ENCODE measurements at places on chromosomes 2 and 18.

DNA sequence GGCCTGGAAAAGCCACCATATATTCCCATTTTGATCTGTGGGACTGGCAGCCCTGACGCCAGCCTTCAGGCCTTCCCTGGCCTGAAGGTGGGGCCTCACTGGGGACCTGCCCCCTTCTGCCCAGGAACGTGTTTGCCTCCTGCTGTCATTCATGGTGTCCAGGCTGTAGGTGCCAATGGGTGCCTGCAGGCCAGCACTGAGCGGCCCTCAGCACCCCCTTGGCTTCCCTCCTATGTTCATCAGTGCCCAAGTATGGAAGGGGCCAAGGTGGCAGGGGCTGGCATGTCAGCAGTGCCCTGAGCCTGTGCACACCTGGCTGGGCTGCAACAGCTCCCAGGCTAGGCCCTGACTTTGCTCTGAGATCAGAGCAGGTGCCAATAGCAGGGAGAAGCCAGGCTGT lies 800.3 kb upstream of the RAB6C start:
- ATAC-seq: peak; percentile 10

- no peak for ATAC-seq
Measured at GRCh38 chr2:173090276-173090877, 14.7 kb downstream of the MAP3K20 start.

GRCh38 chr2:10193851-10194820 lies 71.6 kb downstream of the RRM2 start:
- ATAC-seq: no peak

- ATAC-seq: no peak
Measured at GRCh38 chr2:48250943-48251342, 279.0 kb upstream of the STON1 start.

DNA sequence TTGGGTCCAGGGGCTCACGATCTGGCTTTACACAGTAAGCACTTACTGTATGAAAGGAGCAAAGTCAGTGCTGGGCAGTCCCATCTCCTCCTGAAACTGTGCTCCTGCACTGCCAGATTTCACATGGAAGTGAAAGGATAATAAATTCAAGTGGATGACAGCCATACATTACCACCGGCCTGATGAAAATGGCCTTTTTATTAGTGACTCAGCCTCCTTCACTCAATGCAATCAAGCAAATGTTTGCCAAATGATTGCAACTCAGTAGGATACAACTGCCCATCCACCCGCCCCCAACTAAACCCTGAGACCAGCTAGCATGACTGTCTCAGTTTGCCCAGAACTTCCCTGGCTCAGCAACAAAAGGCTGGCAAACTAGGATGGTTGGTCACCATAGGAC lies 77.1 kb downstream of the MYO5B start:
- no peak for ATAC-seq

- no peak for ATAC-seq
Measured at GRCh38 chr18:6374340-6374739, 40.4 kb downstream of the L3MBTL4 start.

DNA sequence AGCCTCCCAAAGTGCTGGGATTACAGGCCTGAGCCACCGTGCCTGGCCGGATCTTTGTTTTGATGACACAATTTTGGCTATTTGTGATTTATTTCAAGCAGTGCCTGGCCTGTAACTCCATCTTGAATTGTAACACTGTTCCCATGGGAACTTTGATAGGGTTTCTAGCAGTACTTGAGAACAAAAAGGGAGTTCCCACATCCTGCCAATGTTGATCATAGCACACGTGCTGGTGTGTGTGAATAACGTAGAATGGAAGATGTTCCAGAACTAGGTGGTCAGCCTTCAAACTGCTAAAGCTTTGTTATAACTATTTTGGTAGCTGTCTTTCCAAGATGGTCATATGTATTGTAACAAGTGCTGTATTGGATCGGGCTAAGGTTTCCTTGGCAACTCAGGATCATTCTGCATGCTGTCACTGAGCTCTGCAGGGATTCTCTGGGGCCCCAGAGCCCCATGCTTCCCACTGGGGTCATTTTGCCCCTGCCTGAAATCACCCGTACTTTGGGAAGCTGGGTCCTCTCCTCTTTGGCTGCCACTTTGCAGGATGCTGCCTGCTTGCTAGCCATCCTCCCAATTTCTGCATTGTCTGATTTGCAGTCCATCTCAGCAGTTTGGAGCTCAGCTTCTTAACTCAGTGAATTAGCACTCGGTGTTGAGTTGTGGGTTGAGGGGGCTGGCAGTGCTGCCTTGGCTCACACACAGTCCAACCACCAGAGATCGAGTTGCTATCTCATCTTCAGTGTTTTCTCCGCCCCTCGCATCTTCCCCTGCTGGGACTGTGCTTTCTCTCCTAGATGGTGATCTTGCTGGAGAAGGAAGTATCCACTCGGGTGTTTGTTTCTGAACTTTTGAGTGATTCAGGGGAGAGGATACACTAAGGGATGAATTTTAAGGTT lies 26.8 kb downstream of the SH3RF3 start:
- ATAC-seq: no peak

GRCh38 chr2:28709101-28709500 lies 42.5 kb upstream of the PPP1CB start:
- ATAC-seq: no peak

DNA sequence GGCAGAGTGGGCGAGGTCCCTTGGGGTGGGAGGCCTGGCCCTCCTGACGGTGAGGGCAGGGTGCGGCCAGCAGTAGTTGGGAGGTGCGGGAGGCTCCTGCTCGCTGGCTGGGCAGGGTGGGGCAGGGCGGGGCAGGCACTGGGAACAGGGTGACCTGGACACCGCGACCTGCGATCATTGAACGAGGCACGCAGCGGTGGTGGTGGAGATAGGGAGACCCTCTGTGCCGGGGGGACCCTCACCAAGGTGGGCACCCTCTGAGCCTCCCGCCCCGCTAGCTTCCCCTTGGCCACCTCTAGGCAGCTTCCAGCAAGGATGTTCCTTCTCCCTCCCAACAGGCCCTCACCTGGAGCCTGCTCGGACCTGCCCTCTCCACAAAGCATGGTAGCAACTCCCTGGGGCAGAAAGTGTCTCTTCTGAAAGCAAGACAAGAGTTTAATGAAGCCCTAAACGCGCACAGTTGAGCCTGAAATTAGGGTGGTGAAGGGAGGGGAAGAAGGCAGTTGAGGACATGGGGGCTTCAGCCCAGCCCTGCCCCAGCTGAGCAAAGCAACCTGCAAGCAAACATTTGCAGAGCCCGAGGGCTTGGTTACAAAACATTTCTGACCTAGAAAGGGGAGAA lies 15.4 kb upstream of the FOSL2 start:
- ATAC-seq: peak; percentile 19

- ATAC-seq: no peak
Measured at GRCh38 chr2:231452799-231453508, 11.3 kb downstream of the NCL start.

DNA sequence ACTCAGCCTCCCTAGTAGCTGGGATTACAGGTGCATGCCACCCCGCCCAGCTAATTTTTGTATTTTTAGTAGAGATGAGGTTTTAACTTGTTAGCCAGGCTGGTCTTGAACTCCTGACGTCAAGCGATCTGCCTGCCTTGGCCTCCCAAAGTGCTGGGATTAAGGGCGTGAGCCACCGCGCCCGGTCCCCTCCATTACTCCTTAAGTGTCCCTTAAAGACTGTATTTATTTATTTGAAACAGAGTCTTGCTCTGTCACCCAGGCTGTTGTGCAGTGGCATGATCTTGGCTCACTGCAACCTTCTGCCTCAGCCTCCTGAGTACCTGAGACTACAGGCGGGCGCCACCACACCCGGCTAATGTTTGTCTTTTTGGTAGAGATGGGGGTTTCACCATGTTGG lies 148.6 kb downstream of the TGIF1 start:
- ATAC-seq: no peak

DNA sequence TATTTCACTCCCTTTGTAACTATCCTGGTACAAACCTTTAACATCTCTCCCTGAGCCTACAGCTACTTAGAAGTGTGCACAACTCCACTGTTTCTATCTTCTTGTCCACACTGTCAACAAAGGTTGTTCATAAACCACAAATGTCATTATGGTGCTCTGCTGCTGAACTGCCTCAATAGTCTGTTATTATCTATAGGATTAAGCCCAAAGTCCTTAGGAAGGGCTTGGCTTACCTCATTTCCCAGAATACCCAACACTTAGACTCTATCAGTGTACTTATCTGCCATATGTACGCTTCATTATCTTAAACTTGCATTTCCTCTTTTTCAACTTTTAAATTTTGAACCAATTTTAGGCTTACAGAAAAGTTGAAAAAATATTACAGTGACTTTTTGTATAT lies 94.2 kb downstream of the HNMT start:
- ATAC-seq: no peak

GRCh38 chr18:46411867-46412690 lies 244.9 kb downstream of the LOXHD1 start:
- no peak for ATAC-seq

GRCh38 chr2:48346124-48346536 lies 183.8 kb upstream of the STON1 start:
- no peak for ATAC-seq

GRCh38 chr2:140639628-140640027 lies 1491.2 kb downstream of the LRP1B start:
- ATAC-seq: no peak

DNA sequence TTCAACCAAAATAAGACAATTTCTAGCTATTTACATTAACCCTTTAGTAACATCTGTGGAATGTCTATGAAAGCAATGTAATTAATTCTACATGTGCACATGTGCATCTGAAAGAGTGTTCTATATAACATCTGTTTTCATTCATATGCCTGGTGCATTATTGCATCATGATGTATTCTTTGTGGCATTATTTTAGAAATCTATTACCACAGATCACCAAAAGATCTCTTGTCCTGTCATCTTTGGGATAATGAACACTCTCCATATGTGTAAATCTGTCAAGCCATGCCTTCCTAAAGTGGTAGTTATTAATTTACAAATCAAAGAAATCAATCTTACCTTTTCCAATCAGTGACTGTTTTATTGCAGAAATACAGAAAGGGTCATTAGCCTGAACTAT lies 86.9 kb downstream of the TRIB2 start:
- ATAC-seq: no peak

DNA sequence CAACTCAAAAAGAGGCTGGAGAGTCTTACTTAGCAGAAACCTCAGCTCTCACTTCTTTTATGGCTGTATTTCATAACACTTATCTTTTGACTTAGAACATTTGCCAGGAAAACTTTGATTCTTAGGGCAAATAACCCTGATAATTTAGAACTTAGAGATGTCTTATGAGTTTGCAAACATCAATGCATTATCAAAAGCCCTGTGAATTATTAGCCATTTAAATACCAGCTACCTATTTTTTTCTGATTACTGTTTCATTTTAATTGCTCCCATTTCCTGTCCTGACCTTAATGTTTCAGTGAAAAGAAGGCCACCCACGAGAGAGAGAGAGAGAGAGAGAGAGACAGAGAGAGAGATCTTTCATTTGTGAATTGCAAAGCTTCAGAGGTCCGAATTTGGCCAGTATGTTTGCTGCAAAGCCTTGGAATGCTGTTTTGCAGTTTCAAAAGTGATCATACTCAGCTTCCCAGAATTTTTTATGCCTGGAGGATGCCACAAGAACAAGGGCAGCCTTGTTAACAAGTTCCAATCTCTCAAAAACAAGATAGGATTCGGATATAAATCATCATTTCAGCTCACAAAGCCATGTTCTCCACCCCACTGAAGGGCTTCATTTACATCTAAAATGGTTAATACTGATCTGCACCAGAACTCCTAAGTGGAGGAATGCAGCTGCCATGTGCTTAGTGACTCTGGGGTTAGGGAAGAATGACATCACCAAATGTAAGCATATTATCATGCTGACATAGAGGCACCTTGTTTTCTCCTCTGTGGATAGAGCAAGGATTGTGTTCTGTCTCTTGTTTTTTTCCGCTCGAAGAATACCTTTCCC lies 478.2 kb downstream of the ARHGAP15 start:
- ATAC-seq: no peak

- ATAC-seq: no peak
Measured at GRCh38 chr18:69658685-69659084, 258.0 kb downstream of the DOK6 start.

DNA sequence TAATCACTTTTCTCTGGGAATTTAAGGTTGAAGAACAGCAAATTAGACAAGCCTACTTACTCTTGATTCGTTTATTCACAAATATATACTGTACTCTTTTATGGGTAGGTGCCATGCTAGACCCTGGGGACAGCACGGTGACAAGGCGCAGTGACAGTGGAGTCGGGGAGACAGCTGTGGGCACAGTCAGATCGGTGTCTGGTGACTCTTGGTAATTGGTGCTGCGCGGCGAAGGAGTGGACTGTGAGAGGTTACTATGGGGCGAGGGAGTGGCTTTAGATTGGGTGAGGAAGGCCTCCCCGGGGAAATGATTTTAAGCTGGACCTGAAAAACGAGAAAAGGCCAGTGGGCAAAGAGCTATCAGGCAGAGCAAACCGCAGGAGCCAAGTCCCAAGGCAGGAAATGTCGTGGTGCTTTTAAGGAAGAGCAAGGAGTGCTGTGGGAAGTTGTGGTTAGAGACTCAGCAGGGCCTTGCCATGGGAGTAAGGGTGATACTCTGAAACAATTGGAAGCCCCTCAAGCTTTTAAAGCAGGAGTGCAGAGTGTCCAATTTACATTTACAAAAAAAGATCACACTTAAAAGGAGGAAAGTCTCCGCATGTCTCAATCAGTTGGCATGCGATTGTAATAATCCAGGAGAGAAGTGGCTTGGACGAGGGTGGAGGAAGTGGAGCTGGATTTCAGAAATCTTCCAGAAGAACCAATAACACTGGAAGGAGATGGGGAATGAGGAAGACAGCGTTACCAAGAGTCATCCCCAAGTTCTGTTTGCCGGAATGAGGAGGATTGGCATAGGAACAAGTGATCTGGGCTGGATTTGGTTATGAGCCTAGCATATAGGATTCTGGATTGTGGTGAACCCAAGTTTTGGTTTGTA lies 36.1 kb upstream of the TXNDC2 start:
- no peak for ATAC-seq

- peak; percentile 57 for ATAC-seq
Measured at GRCh38 chr18:31774477-31774785, 13.8 kb upstream of the SLC25A52 start.

DNA sequence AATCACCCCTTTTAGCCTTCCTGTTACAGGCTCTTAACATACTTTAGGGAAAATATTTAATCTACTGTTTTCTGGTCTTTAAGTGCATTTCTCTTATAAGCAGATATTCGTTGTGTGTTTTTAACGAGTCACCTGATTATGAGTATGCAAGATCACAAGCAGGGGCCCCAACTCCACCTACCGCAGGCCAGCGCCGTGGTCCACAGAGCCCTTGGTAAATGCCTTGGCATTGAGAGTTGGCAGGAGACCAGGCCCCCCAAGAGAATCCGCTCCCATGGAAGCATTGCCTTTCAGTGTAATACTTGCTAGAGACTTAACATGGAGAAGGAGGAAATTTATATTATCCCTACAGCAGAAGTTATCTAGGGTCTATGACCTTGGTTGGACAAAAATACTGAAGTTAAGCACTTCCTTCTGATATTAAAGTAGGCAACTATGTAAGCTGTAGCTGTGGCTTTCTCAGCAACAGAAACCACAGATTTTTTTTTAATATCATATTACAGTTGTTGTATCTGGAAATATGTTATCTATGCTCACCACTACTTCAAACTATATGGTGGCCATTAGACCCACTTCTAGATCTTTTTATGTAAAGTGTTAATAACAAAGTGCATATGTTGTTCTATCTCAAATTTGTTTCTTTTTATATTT lies 241.8 kb upstream of the MGAT5 start:
- no peak for ATAC-seq

- no peak for ATAC-seq
Measured at GRCh38 chr2:190410166-190410565, 2.0 kb downstream of the MFSD6 start.

- no peak for ATAC-seq
Measured at GRCh38 chr2:95071856-95072255, 46.3 kb downstream of the MAL start.

- no peak for ATAC-seq
Measured at GRCh38 chr2:240200230-240201051, 60.0 kb upstream of the OTOS start.

GRCh38 chr2:48906633-48907032 lies 151.1 kb upstream of the LHCGR start:
- no peak for ATAC-seq
